ENCODE measurements at places on chromosomes 12 and 14. TPM values are rescaled to one million over a fixed set of nuclear protein-coding genes. Genes with fewer than 3 reads are reported as not detected.

DNA sequence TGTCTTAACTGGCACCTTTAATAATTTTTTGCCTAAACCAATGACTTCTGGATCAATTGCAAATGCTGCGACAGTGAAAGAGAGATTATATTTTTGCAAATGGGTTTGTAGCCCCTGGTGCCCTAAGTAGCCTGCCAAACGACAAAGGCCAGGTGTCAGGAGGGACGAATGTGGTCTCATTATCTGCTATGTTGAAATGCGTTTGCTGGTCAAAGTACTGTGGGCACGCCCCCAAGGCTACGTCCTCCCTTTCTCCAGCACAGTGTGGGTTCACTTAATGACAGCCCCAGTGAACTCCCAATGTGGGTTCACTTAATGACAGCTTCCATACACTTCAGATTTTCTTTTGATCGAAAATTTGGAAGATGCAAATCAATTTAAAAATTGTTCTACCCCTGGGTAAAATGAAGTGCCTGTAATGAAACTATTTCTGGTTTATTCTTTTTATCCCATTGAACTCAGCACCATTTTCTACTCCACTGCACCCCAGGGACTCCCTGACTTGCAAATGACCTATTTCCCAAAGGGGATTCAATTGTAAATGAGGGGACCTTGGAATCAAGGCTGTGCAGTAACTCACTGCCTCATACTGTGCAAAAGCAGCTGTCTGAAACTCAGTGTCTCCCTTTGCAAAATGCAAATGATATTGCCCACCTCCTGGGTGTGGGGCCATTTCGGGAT lies 1.4 kb downstream of the SERPINA11 start:
- DNase-seq = peak; percentile 39

GRCh38 chr14:71659159-71659558 lies 273.1 kb upstream of the RGS6 start:
- DNase-seq = no peak

DNA sequence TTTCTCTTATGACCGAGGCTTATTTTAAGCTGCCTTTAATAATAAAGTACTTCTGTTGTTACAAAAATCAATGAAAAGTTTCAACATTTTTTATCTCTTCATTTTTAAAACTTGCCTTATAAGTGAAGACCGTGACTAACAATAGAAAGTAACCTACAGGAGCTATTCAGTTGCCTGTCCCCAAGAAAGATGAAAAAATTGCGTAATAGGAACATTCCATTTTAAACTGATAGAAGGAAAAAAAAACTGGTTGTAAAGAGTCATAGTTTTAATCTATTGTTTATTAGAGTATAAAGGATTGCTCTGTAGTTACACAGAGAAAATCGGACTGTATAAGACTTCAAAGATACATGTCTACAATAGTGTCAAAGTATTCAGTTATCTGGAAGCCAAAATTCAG lies 83.3 kb downstream of the DAAM1 start:
- no peak for DNase-seq

DNA sequence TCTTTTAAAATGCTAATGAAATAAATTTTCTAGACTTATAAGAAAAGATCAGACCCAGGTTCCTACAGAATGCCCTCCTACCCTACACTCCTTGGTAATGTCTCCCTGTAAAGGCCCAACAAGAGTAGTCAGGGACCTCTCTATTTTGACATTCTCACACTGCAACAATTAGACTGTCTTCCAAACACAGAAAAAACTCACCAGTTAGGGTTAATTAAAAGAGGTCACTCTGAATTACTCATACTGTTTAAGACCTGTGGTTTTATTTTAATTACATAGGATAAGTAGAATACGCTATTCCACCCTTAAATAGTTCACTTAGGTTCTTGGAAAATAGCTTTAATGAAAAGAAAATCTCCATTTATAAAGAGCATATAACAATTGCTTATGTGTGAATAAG lies 142.4 kb downstream of the ITPR2 start:
- no peak for DNase-seq

DNA sequence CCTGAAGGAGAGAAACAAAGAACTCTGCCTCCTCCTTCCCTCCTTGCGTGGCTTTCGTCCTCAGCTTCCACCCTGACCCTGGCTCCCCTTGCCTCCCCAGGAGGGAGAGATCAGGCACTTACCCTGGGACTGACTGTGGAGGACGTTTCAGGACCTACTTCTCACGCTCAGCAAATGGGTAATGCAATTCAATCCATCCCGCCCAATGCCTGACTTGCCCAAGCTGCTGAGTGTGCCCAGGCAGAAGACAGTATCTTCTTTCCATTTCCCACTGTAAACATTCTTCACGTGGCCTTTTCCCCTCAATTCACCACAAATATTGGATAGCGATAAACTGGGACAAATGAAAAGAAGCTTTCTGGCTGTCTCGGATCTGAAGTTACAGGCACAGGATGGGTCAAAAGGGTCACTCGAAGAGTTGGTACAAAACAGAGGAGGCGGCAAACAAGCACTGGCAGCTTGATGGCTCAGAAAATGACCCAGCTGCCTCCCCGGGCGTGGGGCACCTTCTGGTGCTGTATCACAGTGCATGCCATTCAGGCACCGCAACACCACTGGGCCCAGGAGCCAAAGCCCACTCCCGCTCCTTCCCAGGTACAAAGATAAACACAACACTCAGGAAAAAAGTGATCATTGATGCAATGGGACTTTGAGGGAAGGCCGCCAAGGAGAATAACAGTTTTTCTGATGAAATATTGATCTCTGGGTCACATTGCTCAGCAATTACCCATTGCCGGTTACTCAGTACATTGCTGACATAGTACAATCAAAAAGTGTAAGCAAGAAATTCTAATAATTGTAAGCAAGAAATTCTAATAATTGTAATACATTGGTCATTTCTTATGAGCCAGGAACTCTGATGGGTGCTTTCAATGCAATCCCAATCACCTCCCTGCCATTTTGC lies 65.8 kb downstream of the TRIM9 start:
- DNase-seq = no peak

- DNase-seq = no peak
These were observed 92.9 kb upstream of the DIO2 start for GRCh38 chr14:80304125-80304766.

GRCh38 chr14:65462411-65462810 lies 49.9 kb downstream of the FUT8 start:
- no peak for DNase-seq

DNA sequence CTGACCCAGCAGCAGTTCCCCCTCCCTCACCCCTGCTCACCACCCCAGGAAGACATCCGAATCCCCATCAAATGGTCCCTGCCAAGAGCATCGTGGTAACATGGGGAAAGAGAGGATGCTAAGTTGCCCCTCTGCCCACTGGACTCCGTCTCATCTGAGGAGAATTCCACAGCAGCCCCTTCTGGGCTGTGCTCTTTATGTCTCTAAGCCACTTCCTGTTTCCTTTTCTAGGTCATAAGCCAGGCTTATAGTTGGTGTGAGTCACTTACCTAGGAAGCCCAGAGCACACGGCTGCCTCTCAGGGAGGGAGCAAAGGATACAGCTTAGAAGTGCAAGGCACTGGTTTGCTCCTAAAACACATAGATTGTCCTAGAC lies 76.0 kb downstream of the VCPKMT start:
- peak; percentile 71 for DNase-seq

ANO2 gene
- not detected for polyA plus RNA-seq

SLC6A15 gene
- polyA plus RNA-seq = 1.3 TPM

DNA sequence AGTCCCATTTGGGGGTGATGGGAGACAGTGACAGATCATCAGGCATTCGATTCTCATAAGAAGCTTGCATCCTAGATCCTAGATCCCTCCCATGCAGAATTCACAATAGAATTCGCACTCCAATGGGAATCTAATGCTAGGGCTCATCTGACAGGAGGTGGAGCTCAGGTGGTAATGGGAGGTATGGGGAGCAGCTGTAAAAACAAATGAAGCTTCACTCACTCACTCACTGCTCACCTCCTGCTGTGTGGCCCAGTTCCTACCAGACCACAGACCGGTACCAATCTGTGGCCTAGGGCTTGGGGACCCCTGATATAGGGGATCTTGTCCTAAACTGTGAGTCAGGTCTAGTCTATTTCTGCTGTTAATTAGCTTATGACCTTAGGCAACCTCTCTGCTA lies 40.1 kb upstream of the EPS8 start:
- no peak for DNase-seq

DNA sequence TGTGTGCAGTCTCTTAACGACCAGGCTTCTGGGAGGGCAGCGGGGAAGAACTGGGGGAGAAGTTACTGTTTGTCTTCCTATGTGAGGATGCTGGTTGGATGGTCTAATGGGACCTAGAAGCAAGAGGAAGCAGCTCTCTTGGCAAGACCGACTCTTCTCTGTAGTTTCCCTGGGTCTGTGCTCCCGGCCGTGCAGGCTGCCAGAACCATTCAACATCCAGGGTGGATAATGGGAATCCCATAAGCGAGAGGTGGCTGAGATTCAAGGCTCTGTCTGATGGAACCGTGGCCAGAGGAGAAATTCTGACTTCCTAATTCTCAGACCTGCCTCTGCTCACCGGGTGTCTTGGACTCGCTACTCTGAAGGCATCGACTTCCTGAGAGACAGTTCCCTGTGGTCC lies 561.0 kb upstream of the TBX3 start:
- DNase-seq = no peak

TMEM233 gene
- polyA plus RNA-seq = not detected

- DNase-seq = no peak
These were observed 51.9 kb downstream of the CCDC91 start for GRCh38 chr12:28242129-28242495.

- DNase-seq = no peak
These were observed 233.6 kb downstream of the BCL11B start for GRCh38 chr14:99038431-99038820.

- no peak for DNase-seq
These were observed 137.6 kb downstream of the GRIN2B start for GRCh38 chr12:13843841-13844240.

ITPK1 gene
- polyA plus RNA-seq = 47.4 TPM

MIS18BP1 gene
- 6.8 TPM for polyA plus RNA-seq

PSMC1 gene
- polyA plus RNA-seq = 144 TPM

GRCh38 chr12:59036973-59037762 lies 116.9 kb upstream of the LRIG3 start:
- no peak for DNase-seq

VWF gene
- not detected for polyA plus RNA-seq

DNA sequence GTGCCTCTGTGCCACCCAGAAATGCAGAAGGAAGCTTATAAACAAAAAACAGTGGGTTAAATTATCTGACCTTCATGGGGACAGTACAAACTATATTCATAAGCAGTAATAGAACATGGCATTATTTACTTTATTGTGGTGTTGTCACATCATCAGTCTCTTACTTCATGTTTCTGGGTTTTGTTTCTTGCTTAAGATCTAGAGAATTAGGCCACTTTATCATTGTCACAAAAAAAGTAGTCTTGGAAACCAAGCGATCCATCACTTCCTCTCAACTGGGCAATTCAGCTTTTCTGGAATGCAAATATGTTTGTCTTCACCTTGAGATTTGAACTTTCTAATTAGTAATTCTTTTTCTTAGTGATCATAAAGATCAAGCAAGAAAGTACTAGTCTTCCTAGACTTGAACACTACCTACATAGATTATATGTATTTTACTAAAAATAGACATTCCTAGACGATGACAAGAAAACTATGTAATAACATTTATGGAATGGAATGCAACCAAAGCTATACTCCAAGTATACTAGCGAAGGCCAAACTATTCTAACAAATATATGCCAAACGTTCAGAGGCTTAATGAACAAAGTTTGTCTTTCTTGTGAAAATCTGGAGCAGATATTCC lies 363.4 kb downstream of the DAD1 start:
- DNase-seq = no peak

DNA sequence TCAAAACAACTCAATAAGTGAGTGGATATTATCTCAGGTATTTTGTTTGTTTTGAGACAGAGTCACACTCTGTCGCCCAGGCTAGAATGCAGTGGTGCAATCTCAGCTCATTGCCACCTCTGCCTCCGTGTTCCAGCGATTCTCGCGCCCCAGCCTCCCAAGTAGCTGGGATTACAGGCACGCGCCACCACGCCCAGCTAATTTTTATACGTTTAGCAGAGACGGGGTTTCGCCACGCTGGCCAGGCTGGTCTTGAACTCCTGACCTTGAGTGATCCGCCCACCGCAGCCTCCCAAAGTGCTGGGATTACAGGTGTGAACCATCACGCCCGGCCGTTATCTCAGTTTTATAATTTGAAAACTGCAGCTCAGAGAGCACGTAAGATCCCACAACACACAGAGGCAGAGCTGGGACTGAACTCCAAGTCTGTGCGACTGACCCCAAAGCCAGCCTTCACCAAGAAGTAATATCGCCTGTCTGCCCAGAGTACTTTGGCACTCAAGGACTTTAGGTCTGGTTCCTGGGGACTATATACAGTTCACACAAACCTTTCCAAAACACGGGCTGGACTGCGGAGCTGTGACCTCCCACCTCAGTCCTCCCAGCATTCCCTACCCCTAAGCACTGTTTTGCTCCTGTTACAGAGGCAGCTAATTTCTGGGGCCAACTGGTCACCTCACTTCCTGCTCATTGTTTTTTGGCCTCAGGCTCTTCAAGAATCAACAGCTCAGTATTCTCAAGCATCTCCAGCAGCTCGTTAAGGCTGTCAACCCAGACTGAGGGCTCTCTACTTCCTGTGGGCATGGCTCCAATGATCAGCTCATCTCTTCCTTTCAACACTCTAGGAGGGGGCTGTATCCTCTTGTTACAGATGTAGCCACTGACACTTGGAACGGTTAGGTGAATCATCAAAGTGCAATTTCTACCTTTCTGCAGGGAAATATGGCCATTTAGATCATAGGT lies 22.5 kb downstream of the TESC start:
- no peak for DNase-seq

CLEC6A gene
- polyA plus RNA-seq = not detected

GRCh38 chr12:22130671-22131070 lies 84.7 kb downstream of the CMAS start:
- no peak for DNase-seq

DNA sequence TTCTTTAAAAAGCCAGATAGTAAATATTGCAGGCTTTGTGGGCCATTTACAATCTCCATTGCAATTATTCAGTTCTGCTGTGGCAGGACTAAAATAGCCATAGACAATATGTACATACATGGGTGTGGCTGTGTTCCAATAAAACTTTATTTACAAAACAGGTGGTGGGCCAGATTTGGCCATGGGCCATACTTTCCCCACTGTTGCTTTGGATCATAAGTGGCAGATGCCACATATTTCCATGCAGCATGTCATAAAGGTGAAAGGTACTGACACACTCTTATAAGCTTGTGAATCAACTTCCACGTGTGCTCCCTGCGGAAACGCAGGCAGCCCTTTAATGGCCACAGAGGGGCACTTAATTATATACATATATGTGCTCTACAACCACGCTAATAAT lies 244.4 kb upstream of the FOXN3 start:
- no peak for DNase-seq
